ENCODE measurements at places on chromosomes 1 and 21.

DNA sequence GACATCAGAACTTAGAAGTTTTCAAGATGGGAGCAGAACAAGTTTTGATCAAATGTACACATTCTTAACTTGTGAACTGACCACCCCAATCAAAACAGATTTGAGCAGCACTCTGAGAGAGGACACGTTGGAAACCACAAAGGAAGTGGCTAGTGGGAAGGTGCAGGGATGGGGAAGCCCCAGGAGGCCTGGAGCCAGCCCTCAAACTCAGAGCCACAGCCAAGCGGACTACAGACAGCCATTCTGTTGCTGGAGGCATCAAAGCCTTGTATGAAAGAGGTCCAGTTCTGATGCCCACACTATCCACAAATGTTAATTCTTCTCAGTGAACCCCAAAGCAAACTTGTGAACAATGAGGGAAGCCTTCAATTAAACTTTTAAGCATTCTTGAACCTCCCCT, 143.6 kb upstream of the RAB4A start:
- no peak for DNase-seq

GRCh38 chr1:33330361-33330890, 9.5 kb upstream of the A3GALT2 start:
- no peak for DNase-seq

- no peak for DNase-seq
These were observed 61.0 kb downstream of the ZBTB18 start for GRCh38 chr1:244112041-244112440.

DNA sequence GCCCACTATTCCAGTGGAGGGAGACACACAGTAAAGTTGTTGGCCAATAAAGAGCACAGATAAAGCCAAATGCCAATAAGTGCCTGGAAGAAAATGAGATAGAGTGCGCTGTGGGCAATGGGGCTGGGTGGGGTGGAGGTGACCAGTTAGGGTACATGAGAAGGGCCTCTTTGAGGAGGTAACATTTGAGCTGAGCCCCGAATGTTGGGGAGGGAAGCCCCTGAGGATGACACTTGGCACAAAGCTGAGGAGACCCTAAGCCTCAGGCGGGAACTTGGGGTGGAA, 979 bp downstream of the S100A9 start:
- no peak for DNase-seq

DNA sequence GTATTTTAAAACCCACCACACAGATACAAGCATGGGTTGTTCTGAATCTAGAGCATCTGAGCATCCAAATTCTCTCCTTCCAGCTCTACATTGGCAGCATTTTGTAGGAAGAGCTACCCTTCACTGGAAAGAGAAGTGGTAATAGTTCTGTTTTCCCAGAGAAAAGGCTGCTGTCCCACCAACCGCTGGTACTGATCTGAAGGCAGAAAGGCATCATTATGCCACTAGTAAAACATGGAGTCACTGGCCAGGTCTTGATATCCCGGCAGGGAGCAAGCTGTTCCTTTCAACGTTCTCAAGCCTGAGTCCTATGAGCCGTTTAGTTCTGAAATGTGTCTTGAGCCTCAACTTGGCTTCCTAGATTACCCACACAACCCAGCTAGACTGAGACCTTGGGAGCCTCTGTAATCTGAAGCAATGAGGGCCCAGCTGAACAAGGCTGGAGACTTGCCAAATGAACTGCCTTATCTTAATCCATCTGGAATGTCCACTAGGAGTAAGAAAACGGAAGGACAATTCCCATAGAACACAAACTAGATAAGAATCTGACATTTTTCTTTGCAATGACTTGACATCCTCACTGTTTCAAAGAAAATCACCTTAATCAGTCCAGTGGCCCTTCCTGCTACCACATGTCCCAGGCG, 116.8 kb downstream of the KCNH1 start:
- DNase-seq, result no peak

GRCh38 chr1:6037338-6037762, 8.3 kb upstream of the KCNAB2 start:
- no peak for DNase-seq

DNA sequence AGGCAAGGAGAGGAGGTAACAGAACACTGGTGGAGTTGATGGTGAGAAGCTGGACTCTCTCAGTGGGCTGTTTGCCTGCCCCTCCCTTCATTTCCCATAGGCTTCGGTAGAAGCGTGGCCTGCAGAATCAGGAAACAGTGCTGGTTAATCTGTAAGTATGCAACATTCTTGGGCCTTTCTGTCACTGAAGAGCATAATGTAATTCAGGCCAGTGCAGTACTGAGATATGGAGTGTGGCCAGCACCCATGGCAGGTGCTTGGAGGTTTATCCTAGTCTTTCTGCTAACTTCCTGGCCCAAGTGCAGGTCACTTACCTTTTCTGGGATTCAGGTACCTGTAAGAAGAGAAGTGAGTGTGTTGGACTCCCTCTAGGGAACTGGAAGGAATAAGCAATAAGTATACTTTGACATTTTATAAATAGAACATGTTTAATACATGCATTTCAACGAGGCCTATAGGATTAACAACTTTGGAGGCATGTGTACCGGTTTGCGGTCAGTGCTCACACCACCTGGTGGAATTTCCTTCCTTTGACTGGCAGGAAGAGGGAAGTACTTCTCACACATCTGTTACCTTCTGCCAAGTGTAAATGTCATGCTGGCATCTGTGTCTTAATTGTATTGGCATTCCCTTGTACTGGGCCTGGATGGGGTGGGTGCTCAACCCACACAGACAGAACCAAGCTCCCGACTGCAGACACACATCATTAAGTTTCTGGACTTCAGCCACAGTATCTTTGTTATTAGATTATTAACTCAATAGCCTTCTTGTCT, 105.5 kb downstream of the KIF26B start:
- DNase-seq, result no peak

Data from NCI-H1417 (cell line).